Kasumi-1 (cell line): ENCODE measurements at places on chromosomes 16 and 17.
A peak's percentile ranks its signal among the peaks of the same experiment; 100 is the strongest.

- no peak for DNase-seq
These were observed 6.5 kb downstream of the EIF1 start for GRCh38 chr17:41695134-41695661.

DNA sequence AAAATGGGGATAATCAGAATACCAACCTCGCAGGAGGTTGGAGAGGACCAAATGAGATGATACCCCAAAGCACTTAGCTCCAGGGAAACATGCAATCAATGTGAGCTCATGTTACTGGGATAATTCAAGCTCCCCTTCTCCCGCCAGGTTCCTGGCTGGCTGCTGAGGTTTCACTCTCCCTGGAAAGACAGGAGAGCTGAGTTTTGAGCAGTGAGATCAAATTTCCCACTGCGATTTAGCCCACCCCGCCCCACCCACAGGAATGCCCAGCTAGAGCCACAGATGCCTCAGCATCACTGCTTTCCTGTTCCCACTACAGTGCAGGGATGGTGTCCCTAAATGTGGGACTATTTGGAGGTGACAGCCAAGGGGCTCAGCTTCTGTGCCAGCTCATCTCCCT lies 56.7 kb downstream of the ZNF423 start:
- DNase-seq: no peak

DNA sequence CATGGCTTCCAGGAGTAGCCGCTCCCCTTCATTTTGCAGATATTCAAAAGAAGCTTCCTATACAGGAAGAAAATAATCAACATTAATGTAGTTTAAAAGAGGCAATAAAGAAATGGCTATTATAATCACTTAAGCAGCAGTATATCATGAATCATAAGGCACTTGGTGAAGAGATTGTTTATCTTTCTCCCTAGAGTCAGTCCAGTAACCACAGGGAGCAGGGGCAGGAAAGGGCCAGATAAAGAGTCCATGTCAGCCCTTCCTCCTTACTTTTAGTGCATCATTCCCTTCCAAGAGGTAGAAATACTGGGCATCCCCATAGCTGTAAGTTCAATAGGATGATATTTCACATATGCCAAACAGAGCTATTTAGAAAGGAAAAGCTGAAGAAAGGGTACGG lies 184.6 kb upstream of the C17orf78 start:
- DNase-seq: no peak

DNA sequence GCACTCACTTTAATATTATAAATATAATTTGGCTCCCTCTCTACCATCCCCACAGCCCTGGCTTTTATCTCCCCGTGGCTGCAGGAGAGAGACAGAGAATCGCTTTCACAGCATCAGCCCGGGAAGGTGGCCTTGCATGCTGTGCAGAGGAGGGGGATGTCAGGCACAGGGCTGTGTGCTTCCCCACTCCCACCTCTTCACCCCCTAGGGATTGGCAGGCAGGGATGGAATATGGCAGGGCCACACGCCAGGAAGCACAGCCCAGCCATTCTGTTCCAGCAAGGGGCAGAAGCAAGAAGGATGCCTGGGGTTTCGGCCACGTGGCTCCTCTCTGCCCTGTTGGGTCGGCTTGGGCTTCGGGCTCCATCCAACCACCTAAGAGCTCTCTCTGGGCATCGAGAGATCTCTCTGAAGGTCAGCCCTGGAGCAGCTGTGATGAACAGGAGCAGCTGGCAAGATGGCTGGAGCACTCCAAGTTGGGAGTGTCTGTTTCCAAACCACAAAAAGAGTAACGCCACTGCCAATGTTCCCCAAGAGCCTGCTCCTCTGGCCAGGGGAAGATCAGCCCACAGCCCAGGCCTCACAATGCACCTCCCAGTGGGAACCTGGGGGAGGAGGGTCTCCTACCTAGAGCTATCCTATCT lies 223.2 kb downstream of the C16orf78 start:
- DNase-seq: no peak

- peak; percentile 19 for DNase-seq
These were observed 1.4 kb upstream of the HES7 start for GRCh38 chr17:8125154-8125946.

GRCh38 chr16:9840761-9841665 lies 341.2 kb downstream of the GRIN2A start:
- no peak for DNase-seq

- DNase-seq: no peak
These were observed 171.1 kb upstream of the IRX6 start for GRCh38 chr16:55152875-55153390.

DNA sequence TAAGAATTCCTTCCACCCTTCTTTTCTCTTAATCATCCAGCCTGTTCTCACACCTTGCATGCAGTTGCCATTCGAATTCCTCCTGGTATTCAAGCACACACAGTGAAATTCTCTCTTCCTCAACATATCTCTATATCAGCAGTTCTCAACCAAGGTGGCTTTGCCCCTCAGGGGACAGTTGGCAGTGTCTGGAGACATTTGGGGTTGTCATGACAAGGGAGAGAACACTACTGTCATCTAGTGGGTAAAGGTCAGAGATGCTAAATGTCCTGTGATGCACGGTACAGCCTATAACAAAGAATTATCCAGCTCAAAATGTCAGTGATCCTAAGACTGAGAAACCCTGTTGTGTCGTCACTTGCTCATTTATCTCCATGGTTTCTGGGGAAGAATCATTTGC lies 94.8 kb upstream of the CPHXL start:
- DNase-seq: no peak

GRCh38 chr17:57892146-57892819 lies 42.4 kb upstream of the MRPS23 start:
- peak; percentile 75 for DNase-seq

DNA sequence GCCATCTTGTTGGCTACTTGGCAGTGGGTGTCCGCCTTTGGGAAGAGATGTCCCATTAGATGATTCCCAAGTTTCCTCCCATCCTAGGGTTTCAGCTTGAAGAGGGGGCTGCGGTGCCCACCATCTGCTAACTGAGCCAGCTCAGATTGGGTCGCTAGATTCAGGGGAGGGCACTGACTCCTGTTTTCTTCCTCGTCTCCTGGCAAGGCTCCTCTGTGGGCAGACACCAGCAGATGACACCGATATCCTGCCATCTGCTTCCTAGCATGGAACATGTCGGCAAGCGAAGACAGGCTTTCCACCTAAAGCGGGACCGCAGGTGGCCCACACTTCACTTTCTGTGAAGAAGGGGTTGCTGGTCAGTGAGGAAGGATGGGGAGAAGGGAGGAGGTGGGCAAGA lies 27.3 kb downstream of the C17orf75 start:
- no peak for DNase-seq

DNA sequence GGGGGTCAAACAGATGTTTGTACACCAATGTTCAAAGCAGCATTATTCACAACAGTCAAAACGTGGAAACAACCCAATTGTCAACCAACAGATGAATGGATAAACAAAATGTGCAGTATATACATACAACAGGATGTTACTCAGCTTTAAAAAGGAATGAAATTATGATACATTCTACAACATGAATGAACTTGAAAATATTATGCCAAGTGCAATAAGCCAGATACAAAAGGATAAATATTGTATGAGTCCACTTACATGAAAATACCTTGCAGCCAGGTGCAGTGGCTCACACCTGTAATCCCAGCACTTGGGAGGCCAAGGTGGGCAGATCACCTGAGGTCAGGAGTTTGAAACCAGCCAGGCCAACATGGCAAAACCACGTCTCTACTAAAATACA lies 39.9 kb downstream of the UBE2G1 start:
- no peak for DNase-seq

DNA sequence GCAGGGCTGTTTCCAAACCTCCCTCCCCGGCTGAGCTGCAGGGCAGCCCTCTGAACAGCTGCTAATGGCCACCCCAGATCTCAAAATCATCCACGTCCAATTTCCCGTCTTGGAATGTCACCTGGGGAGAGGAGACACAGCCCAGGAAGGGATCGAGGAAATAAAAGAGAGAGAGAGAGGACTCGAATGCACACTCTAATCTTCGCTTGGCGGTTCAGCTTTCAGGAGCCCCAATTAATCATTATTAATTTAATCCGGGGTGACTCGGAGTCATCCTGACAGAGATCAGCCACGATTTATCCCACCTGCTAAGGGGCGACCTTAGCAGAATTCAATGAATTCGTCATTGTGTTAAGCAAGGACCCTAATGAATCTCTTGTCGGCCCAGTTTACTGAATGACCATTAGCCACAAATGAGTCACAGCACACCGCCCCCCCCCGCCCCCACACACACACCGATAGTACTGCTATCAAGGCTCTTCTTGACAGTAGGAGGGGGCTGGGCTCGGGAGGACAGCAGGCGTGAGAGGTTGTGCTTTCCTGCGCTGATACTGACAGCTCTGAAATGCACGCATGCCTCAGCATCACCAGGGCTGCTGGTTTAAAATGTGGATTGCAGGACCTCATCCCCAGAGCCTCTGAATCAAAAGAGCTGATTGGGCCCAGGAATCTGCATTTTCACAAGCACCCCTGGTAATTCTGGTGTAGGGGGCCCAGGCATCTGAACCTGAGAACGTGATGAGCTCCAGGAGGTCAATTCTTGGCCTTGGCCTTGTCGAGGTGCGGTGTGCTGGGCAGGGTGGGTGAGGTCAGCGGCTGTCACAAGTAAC lies 190.0 kb upstream of the CIBAR2 start:
- DNase-seq: no peak

GRCh38 chr16:80230328-80231120 lies 310.3 kb upstream of the DYNLRB2 start:
- DNase-seq: no peak

DNA sequence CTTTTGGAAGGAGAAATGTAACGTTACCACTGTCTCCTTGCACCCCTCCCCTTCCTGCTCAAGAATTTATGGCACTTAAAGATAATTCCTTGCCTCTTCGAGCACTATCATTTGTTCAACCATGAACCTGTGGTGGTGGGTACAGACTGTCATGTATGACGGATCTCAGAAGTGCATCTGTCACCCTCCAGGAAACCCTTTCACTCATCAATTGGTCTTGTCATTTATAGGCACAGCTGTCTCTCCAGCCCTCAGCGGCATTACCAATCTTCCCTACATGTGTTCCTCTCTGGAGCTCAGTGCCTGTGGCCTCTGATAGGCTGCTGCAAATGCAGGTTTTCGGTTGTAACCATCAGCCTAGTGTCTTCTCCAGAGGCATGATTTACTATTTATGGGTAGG lies 15.0 kb downstream of the CNTNAP4 start:
- DNase-seq: no peak

GRCh38 chr17:76493505-76494167 lies 7.6 kb downstream of the RHBDF2 start:
- DNase-seq: no peak

DNA sequence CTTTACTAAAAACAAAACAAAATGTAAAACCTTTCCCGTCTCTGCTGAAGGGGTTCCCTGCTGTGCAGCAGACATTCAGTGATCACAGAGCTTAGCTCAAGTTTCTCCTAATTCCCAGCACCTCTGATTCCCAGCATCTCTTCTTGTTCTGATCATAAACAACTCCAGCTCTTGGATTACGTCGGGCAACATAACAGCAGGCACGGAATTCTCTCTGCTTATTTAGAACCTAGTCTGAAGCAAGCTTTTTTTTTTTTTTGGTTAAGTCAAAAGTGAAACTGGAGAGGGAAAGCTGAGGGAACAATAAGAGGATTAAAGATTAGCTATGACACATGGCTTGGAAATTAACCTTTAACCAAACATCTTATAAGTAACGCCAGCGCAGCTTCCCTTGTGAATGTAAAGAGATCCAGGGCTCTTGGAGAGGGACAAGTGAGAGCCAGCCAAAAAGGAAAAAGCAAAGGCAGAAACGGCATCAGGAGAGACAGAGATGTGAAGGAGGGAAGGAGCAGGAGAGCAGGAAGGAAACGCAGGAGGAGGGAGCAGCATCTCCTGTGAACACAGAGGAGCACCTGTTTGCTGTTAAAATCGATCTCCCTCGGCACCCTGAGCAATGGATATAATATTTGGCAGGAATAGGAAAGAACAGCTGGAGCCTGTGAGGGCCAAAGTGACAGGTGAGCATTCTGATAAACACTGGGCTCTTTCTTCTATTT lies at the start of gene BCO1:
Gene BCO1, plus strand, starts transcription at position 394 of the 716 bp plus-strand sequence. Its CDS starts 220 bp downstream, at position 614.
- DNase-seq: no peak

GRCh38 chr17:32528825-32529224 lies 42.0 kb downstream of the CDK5R1 start:
- DNase-seq: no peak

DNA sequence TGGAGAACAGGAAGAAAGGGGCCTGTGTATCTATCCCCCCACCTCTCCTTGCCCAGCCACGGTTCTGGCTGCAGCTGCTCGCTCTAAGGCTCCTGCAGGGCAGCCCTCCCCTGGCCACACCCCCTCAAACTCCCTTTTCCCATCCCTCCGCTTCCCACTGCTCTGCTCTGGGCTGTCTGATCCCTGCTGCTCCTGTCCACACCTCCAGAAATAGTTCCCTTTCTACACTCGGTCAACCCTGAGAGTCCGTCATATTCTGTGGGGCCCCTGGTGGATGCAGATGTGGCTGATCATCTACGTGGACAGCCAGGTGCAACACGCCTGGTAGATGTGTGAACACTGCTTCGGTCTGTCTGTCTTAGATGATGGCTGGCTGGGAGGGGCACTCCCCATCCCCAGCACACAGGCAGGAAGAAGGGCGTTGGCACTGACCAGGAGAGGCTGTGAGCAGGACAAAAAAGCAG lies 19.3 kb upstream of the KRT19 start:
- no peak for DNase-seq

- no peak for DNase-seq
These were observed 314.3 kb downstream of the KCNJ2 start for GRCh38 chr17:70483624-70484023.

DNA sequence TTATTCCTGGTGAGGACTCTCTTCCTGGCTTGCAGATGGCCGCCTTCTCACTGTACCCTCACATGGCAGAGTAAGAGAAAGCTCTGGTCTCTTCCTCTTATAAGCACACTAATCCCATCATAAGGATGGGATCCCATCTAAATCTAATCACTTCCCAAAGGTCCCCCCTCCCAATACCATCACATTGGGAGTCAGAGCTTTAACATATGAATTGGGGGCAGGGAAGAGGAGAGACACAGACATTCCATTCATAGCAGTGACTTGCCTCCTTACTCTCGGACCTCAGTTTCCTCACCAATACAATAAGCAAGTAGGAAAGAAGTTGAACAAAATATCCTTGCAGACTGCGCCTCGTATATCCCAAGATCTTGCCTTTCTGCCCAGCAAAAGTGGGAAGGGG lies 1.7 kb downstream of the CLEC19A start:
- no peak for DNase-seq

DNA sequence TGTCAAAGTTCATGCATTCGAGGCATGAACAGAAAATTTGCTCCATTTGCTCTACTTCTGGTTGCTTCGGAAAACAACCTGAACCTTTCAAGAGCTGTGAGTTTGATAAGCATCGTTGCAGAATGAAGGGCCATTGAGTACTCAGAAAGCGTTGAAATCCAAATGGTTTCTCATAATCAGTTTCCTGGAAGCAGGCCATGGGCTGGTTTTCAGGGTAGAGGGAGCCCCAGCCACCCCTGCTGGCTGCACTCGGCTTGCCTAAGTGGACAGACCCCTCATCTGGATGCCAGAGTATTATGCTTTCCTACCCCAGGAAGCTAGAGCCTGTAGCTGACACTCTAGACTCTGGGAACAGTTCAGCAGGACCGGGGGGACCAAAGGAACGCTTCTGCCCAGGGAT lies 24.4 kb downstream of the SCNN1G start:
- no peak for DNase-seq

- no peak for DNase-seq
These were observed 18.8 kb downstream of the PCTP start for GRCh38 chr17:55769625-55770000.
